ENCODE measurements at places on chromosomes 6 and 20.

DNA sequence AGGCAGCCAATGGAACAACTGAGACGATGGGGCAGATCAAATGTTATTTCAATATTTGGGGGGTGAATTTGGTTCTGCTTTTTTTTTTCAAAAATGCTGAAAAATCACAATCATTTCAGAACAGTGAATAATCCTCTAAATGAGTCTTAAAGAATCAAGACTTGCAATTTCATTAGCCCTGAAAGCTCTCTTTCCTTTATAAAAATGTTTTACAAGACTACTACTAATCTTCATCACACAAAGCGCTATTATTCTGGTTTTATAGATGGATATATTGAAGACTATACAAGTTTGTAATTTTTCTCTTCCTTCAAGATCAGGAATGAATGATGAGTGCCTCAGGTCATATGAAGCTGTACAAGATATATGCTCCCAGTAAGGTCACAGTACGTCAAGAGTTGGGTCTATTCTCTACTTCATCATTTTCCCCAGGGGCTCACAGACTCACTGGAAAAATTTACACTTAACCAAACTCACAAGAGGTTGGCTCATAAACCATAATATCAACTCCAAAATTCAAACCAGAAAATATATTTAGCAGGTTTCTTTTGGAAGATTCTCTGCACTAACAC is 19.5 kb downstream of the RNF24 start:
- no peak for DNase-seq

- no peak for DNase-seq
Observed at GRCh38 chr20:11882651-11883050, 35.0 kb upstream of the BTBD3 start.

GRCh38 chr6:137216875-137217553 is 2.2 kb downstream of the IFNGR1 start:
- DNase-seq: no peak

- no peak for DNase-seq
Observed at GRCh38 chr6:163741743-163742363, 327.3 kb downstream of the QKI start.

DNA sequence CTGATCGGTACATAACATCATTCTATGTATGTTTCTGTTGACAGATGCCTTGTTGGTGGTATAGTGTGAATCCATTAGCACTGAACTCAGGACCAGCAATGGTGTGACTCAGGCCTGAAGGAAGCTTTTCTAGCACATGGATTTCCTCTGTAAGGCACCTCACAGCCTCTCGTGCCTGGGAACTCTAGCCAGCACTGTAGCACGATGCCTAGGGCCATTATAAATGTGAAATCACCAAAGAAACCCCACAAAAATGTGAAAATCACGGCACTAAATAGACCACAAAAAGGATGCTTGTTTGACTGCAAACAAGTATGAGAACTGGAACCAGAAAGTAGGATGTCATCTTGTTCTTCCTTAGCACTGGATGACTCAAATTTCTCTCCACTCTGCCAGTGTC is 63.7 kb upstream of the NKX2-2 start:
- no peak for DNase-seq
